ENCODE measurements at places on chromosomes 2 and 18.

GRCh38 chr2:15982285-15983044 lies 42.1 kb downstream of the MYCN start:
- no peak for DNase-seq

- no peak for DNase-seq
Observed at GRCh38 chr2:181573140-181573736, 83.7 kb downstream of the CERKL start.

GRCh38 chr18:58723810-58724602 lies 52.7 kb downstream of the MALT1 start:
- DNase-seq = no peak

- no peak for DNase-seq
Observed at GRCh38 chr2:144924827-144925226, 404.9 kb upstream of the ZEB2 start.

GRCh38 chr2:38146907-38147307 lies 71.0 kb upstream of the CYP1B1 start:
- no peak for DNase-seq

DNA sequence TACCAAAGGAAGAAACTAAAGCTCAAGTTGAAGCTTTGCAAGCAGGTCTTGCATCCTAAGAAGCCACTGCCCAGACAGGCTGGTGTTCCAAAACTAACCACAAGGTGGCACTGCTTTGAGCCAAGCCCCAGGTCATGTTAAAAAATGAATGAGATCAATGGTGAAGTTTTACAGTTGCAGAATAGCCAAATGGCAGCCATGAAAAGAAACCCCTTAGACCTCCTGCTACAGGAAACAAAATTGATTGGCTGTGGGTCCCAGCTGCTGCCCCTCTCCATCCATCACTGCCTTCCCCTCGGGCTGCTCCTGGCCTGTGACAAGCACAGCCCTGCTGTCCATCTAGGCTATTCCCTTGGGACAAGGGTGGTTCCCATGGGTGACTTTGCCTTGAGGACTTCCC lies 20.7 kb upstream of the MREG start:
- peak; percentile 68 for DNase-seq

Data from stimulated activated CD4-positive, alpha-beta T cell treated with anti-CD3 and anti-CD28 coated beads, Interleukin-15, amount 100 ng/mL, for 1 hour (primary cell).